ENCODE measurements at places on chromosomes 7 and 10.

DNA sequence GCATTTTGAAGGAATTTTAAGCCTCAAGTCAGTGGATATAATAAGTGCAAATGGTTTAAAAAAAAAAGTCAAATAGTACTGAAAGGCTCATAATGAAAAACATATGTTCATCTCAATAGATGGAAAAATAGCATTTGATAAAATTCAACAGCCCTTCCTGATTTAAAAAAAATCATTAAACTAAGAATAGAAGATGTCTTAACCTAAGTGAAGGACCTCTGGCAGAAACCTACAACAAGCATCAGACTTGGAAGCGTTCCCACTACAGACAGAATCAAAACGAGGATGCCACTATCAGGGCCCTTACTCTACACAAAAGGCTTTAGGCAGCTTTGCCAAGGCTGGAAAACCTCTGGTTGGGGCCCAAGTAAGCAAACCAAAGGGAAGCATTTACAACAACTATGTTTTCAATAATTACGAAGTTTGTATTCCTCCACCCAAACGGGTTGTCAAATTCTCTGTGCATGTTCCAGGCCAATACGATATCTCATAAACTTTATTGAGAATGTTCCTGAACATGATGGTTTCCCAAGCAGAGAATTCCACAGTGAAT, 45.1 kb downstream of the CYTH3 start:
- DNase-seq: no peak

- no peak for DNase-seq
Measured at GRCh38 chr7:103636153-103636552, 190.1 kb upstream of the SLC26A5 start.

DNA sequence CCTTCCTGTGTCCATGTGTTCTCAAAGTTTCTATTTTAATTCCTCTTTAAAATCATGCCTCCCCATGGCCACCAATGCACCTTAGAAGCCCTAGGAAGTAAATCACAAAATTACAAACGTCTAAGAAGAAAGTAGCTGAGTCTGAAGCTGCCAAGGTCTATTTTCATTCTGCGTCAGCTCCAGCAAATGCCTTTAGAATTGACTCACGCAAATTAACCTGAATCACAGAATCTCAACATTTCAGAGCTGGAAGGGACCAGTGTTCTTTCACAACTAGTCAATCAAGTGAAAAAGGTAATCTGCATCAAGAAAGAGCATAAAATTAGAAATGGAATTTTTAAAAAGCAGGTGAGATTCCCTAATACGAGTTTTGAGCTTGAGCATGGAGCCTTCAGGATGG, 1017.6 kb downstream of the SORCS3 start:
- no peak for DNase-seq

GRCh38 chr7:26642416-26642815, 222.0 kb downstream of the SKAP2 start:
- no peak for DNase-seq

GRCh38 chr7:22173685-22174573, 183.0 kb downstream of the RAPGEF5 start:
- no peak for DNase-seq

- DNase-seq: no peak
Measured at GRCh38 chr10:73469579-73469978, 26.2 kb downstream of the PPP3CB start.

DNA sequence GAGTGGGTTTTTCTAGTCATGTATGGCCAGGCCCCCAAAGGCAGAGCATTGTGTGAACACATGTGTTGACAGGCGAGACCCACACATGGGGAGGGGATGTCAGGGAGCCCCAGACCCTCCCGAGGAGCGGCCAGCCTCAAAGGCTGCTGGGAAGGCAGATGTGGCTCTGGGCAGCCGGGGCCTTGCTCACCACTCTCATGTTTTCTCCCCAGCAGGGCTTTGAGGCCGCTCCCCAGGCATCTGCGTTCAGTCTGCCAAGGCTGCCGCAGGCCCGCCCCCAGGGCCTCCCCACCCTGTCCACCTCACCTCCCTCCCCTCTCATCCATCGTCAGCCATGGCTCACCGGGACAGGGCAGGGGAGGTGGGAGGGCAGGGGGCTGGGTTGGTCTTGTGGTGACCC, 16.6 kb upstream of the VSIR start:
- no peak for DNase-seq

DNA sequence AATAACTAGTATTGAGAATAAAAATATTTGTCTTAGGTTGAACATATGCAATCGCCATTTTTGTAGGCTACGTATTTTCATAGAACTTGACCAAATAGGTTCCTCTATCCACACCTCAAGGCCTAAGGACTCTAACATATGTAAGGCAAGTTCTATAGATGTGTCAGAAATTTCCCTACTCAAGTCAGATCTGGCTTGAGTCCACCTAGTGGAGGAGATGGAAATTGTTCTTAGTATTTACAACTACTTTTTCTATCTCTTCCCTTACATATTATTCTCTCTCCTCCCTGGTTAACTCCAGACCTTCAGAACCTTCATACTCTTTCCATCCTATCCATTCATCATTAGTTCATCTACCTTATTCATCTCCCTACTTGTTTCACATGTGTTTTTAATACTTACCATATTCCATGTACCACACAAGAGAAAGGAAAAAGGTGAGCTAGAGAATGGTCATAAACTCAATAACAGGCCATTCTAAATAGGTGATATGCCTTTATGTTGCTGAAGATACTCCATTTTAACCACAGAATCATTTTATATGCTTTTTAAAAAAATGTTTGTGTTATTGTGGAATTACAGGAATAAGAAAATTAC, 174.5 kb upstream of the HDAC9 start:
- DNase-seq: no peak

GRCh38 chr7:77995717-77996116, 197.1 kb downstream of the PHTF2 start:
- no peak for DNase-seq

DNA sequence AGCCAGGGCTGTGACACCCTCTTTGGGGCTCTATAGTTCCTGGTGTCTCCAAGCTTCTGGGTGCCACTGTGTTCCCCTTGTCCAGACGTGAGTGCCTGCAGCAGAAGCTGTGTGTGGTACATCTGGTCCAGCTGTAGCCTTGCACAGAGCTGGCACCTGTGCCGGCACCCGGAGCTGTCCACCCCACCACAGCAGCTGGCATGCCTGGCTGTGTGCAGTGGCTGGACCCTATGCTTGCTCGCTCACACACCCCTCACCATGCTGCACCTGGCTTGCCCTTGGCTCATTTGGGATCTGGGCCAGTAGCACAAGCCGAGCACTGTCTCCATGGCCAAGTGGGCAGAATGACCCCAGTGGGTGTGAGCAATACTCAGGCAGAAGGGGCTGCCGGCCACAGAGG, 10.6 kb downstream of the DNAJB9 start:
- no peak for DNase-seq

DNA sequence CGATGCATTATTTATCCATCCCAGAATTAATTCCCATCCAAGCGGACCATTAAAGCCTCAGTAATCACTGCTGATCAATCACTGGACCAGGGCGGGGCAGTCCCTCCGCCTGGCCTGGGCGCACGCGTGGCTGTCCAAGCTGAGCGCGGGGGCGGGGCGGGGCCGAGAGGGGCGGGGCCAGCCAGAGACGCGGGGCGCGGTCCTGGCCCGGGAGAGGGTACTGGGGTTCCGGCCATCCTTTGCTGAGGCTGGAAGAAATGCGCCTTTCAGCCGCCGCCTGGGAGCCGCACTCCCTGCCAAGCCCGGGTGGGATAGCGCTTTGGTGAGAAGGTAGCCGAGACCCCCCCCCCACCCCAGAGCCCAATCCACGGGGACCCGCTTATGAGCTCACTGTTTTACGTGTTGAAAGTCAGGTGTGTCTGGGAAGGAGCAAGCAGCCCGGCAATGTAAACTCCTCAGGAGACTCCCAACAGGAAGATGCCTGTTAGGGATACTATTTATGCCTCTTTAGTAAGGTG, at the start of gene ARHGAP22:
TSS of gene ARHGAP22 (minus strand) at position 83 of the 518 bp plus-strand sequence. CDS start 277 bp downstream, outside the sequence.
- DNase-seq: no peak

DNA sequence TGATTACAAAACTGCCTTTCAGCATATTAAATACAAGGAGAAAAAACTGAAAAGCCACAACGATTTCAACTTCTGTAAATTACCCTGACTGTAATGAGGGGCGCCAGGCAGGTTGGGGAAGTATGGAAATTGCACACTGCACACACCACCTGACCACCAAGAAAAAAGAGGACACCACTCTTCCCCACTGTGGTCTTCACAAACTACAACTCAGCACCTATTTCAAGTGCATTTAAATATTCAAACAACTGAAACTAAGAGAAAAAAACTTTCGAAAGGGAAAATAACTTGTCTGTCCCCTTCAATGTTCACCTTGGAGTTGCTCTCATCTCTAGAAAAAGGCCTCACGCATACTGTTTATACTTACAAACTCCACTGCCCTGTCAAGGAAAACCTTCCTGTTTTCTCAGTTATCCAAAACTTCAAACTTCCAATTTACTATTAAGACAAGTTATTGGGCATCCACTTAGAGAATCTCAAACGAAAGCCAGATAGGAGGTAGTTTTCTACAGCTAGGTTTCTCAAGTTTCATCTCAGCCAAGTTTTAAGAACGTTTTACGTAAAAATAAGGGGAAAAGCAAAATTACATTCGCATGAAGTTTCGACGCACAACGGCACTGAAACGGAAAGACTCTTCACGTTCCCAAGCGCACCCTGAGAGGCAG, 1.4 kb downstream of the LARP4B start:
- DNase-seq: no peak

DNA sequence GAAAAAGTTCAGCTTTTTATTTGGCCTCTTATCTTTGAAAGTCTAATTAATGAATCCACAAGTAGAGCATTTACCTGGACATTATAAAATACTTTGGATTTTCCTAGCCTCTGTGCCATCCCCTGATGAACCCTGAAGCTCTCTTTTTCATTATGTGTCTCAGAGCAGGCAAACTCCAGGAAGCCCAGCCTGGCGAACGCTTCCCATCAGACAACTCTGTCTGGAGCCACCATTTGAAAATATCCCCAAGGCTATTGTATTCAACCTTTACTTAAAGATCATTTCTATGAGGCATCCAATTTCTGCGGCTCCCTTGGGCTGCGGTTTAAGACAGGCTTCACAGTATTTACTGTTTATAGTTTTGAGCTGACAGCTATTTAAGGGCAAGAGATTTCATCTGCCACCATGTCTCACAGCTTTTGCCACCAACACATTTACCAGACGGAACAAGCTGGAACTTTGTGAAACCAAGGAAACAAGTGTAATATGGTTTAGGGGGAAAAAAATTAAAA, 257.2 kb upstream of the GLI3 start:
- DNase-seq: no peak

DNA sequence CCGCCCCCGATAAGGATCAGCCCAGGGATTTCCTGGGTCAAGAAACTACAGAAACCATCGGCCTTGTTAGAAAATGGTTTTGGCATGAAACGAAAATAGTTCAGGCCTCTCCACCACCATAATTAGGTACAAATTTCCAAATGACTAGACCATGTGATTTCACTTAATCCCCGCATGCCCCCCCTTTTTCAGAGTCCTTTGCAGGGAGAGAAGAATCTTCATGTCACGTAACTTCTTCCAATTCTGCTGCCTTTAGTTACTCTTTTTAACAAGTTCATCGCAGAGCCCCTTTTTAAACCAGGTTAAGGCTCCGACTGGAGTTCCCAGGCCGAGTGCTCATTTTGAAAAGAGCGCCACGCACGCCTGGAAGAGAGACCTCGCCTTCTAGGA, 3.4 kb downstream of the PDGFA start:
- DNase-seq: no peak

DNA sequence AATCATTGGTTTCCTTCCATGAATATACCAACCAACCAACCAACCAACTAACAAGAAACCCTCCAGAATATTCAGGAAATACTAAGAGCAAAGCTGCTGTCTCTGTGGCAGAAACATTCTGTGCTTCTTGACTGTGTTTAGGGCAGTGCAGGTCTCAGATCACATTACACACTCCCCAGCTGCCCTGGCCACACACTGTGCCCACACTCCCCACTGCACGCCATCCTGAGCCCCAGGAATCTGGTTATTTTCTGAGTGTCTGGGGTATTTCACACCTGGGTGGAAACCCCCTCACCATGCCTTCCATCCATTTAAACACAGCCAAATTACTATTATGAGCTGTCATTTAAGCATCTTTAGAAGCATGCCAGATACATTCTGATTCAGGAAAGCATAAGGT, 183.7 kb upstream of the ANK3 start:
- DNase-seq: no peak

GRCh38 chr10:102398172-102399020, 2.9 kb downstream of the NFKB2 start:
- DNase-seq: no peak

GRCh38 chr10:57142925-57143576, 782.0 kb upstream of the ZWINT start:
- DNase-seq: no peak

DNA sequence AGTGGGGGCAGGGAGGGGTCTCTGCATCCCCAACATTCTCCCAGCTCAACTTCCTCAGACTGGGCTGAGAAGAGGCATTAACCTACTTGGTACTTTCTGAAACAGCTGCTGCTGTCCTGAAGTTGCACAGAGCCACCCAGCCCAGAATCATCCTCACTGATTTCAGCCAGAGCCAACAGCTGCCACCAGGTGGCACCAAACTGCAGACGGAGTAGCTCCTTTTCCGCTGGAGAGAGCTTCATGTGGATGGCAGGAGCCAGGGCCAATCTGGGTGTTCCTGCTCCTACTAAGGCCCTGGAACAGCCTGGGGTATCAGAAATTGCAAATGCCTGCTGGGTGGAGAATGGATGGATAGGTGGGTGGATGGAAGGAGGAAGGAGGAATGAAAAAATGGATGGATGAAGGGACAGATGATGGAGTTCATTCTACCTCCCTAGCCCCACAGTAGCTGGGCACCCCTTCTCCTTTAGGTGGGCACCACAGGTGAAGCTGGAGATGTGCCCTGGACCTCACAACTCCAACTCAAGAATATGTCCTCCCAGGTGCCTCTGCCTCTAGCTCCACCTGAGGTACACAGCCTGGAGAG, 11.8 kb upstream of the DRGX start:
- peak; percentile 50 for DNase-seq

DNA sequence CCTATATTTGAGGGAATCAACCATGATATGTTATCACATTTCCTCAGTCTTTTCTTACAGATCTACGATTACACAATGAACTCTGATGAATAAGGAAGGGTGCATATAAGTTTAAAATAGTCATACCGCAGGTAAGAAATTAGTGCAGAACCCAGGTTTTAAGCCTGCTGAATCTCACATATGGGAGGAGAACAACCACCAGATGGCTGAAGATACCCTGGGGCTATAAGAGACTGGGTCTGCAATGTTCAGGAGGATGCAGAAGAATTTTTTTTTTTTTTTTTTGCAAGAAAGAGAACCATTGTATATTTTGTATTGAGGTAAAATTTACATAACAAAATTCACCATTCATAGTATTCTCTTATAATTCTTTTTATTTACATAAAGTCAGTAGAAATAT, 372.3 kb upstream of the MYO3A start:
- DNase-seq: no peak

DNA sequence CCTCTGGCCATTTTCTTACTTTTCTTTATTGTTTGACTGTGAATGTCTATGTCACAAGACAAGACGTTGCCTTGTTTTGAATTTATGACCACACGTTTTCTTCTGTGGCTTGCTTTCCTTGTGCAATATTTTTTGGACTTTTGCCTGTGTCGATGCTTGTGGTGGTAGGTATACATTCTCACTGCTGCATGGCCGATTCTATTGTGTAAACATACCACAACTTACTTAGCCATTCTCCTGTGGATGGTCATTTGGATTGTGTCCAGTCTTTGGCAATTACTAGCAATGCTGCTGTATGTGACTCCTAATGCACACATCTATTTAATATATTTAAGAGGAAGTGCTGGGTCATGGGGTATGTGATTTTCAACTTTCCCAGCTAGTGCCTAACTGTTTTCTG, 18.0 kb upstream of the DLG5 start:
- no peak for DNase-seq

Measured in stimulated activated CD4-positive, alpha-beta T cell treated with anti-CD3 and anti-CD28 coated beads, Interleukin-1b, Interleukin-23, amount 100 ng/mL, for 1 hour (primary cell).